Neuronal stem cell (in vitro differentiated cells): ENCODE measurements at places on chromosomes 7 and 10.

DNA sequence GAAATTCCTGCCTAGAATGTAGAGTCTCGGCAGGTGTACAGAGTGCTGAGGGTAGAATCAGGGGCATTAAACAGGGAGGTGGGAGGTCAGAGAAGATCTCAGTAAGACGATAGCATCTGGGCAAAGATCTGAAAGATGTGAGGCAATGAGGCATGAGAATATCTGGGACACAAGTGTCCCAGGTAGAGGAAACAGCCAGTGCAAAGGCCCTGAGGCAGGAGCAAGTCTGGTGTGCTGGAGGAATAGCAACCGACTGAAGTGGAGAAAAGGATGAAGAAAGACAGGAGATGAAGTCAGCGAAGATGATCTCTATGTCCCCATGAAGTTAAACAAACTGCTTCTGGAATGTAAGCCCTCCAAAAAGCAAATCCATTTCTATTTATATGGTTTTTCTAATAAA, 84.4 kb downstream of the USP6NL start:
- no peak for DNase-seq

GRCh38 chr10:18229826-18230225, 89.6 kb downstream of the CACNB2 start:
- DNase-seq = no peak

GRCh38 chr10:75066271-75066670, 45.2 kb upstream of the SAMD8 start:
- DNase-seq = no peak

DNA sequence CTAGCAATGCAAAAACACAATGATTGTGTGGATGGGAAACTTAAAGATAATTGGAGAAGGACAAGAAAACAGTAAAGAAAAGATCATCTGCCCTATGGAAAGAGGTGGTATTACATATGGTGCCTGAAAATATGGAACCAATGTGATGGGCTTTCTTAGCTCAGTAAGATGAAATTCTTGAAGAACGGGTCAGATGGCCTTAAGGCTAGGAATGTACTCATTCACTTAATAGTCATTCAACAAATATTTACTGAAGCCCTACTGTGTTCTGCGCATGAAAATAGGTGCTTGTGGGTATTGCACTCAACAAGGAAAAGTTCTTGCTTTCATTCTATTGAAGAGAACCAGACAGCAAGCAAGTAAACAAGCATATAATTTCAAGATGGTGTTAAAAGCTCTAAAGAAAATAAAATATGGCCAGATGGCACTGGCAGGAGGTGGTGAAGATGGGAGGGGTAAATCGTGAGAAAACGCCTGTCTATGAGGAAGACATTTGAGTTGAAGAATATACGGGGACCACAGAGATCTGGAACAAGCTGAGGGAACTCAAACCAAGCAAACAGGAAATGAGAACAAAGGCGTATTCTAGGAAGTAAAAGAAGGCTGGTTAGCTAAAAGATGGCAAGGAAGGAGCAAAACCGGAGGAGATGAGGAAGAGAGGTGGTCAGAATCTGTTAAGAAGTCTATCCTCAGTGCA, 179.7 kb downstream of the ANK3 start:
- no peak for DNase-seq

DNA sequence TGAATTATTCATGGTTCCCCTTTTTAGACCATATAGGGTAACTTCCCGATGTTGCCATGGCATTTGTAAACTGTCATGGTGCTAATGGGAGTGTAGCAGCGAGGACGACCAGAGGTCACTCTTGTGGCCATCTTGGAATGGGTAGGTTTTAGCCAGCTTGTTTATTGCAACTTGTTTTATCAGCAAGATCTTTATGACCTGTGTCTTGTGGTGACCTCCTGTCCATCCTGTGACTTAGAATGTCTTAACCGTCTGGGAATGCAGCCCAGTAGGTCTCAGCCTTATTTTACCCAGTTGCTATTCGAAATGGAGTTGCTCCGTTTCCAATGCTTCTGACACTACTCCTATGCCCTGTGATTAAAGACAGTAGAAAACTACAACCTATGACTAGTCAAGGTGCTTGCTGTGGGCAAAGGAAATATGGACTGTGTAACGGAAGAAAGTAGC, 18.8 kb upstream of the PAXIP1 start:
- no peak for DNase-seq

DNA sequence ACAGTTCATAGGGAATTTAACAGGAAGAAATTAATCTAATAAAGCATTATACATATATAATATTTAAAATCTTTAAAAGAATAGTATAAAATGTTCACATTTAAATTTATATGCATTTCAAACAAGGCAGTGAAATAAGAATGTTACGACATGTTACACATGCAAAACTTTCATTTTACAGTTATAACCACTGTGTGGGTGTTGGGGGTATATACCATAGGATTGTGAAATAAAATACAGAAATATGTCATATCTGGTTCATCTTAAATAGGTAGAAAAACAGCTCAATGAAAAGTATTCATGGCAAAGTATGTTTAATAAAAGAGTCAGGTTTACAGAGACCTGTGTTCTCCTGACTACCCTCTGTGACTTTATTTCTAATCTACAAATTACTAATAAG, 45.6 kb downstream of the CHCHD3 start:
- DNase-seq = no peak

DNA sequence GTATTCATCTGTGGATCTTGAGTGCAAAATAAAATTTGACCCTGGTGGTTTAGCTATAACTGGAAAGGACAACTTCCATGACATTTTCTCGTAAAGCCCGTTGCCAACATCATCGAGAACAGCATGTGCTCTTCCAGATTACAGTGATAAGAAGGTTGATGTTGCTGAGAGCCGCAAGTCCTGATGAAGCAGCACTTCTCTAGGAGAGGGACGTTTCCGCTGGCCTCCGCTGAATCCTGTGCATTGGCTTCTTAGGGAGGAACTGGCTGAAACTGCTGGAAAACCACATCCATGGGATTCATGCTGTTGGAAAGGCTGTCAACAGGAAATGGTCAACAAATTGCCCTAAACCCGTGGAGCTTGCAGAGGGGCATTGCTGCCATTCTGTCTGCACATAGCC, 21.4 kb upstream of the ABCB5 start:
- no peak for DNase-seq
